ENCODE measurements at places on chromosomes 16 and 17.
A peak's percentile ranks its signal among the peaks of the same experiment; 100 is the strongest.

GRCh38 chr16:66900721-66901441 lies 17.8 kb downstream of the CDH16 start:
- DNase-seq, result no peak

- no peak for DNase-seq
These were observed 36.4 kb downstream of the KLHDC4 start for GRCh38 chr16:87729266-87729954.

GRCh38 chr16:68732042-68732680 lies 4.9 kb upstream of the CDH1 start:
- DNase-seq, result no peak

DNA sequence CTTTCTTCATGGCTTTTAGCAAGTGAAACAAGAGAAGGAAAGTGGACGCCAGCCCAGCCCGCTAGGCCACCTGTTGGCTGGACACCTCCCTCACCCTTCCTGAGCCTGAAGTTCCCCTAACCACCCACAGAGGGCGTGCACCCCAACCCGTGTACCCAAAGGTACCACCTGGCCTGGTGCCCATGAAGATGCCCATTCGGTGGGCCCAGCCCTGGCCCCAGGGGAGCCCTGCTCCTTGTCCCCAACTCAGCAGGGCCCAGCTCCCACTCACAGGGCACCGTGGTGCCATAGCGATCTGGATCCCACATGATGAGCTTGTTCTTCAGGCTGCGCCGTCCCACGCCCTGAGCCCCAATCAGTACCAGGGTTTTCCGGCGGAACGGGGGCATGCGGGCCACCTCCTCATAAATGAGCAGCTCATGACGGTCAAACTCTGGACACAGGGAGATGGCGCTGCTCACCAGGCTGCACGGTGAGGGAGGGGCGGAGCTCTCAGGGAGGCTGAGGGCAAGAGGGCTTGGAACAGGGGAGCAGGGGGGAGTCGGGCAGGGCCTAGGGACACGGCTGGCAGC lies 26.8 kb downstream of the MPP2 start:
- DNase-seq, result peak; percentile 21

DNA sequence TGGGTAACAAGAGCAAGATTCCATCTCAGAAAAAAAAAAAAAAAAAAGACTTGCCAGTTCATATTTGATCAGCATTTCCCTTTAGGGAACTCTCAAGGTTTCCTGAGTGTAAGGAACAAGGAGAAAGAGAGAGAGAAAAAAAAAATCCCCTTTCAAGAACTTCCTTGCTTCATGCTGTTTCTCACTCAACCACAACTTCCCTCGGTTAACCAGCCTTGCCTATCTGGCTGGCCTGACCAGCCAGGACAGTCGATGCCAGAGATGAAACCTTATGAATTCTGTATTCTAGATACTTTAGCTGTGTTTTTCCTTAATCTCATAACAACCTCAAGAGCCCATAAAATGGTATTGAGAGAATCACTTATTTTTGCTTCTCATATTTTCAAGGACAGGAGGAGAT lies 2.6 kb upstream of the N4BP1 start:
- no peak for DNase-seq

DNA sequence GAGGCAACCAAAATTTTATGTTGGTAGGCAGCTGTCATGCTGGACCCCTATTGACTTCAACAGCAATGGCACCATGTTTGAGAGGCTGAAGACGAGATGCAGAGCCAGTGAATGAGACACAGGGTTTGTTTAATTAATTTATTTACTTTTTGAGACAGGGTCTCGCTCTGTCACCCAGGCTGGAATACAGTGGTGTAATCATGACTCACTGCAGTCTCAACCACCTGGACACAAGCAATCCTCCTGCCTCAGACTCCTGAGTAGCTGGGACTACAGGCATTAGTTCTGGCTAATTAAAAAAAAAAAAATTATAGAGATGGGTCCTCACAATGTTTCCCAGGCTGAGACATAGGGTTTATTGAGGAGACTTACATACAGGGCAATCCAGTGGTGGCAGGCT lies 36.2 kb upstream of the PPM1D start:
- no peak for DNase-seq

GRCh38 chr16:76665571-76666275 lies 388.5 kb downstream of the CNTNAP4 start:
- no peak for DNase-seq

- no peak for DNase-seq
These were observed 20.7 kb upstream of the TVP23A start for GRCh38 chr16:10839279-10839666.

- DNase-seq, result no peak
These were observed 62.6 kb downstream of the ZFHX3 start for GRCh38 chr16:72985148-72985941.

- no peak for DNase-seq
These were observed 9.9 kb upstream of the EDC4 start for GRCh38 chr16:67862623-67863583.
